ENCODE measurements at places on chromosomes 5 and 9.

DNA sequence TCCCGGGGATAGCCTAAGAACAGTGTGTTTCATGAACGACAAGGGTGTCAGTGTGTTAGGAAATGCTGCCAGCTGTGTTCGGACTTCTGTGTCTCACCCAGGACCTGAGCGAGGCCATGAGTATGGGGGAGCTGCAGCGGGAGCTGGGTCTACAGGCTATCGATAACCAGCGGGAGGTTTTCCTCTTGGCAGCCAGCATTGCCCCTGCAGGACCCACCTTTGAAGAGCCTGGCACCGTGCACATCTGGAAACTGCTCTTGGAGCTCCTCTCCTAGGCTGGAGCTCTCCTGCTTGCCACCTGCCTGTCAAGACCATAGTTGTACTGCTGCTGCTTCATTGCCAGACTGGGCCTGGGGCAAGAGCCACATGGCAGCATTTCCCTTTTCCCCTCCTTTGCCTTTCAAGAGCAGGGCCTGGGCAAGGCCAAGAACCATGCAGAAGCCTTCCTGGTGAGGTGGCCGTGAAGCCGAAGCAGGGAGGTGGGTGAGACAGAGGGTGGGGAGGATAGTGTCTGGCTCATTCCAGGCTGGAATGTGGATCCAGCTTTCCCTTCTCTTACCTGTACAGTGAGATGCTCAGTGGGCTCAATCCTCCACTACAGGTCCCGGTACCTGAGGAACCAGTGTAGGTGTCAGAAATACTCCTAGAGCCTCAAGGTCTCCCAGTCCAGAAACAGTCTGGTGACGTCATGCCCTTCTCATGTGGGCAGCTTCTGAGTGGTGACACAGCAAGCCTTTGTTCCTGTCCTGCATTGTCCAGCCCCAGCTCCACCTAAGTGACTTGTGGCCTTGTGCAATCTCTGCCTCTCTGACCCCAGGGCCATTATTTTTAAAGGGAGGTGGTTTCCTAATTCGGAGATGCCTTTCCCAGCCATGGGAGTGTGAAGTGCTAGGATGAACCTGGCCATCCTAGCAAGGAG is 6.6 kb downstream of the ARL10 start:
- DNase-seq, result no peak

GRCh38 chr9:126690431-126691051 is 76.8 kb downstream of the LMX1B start:
- DNase-seq, result no peak

GRCh38 chr5:77418601-77419581 is 73.2 kb downstream of the WDR41 start:
- DNase-seq, result no peak

DNA sequence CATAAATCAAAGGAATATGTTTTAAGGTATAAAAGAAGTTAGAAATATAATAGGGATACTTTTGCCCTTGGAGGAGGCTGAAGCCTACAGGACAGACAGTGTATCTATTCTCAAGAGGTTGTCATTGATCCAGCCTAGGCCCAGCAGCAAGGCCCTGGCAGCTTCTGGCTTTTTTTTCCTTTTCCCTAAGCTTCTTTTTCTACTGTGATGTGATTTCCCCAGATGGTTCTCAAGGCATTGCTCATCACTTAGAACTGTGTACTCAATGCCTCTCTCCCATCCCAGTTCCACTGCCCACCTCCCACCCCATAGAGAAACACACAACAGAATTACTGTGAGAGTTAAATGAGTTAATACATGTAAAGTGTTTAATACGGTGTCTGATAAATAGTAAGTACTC is 88.6 kb downstream of the SLC44A1 start:
- DNase-seq, result no peak

DNA sequence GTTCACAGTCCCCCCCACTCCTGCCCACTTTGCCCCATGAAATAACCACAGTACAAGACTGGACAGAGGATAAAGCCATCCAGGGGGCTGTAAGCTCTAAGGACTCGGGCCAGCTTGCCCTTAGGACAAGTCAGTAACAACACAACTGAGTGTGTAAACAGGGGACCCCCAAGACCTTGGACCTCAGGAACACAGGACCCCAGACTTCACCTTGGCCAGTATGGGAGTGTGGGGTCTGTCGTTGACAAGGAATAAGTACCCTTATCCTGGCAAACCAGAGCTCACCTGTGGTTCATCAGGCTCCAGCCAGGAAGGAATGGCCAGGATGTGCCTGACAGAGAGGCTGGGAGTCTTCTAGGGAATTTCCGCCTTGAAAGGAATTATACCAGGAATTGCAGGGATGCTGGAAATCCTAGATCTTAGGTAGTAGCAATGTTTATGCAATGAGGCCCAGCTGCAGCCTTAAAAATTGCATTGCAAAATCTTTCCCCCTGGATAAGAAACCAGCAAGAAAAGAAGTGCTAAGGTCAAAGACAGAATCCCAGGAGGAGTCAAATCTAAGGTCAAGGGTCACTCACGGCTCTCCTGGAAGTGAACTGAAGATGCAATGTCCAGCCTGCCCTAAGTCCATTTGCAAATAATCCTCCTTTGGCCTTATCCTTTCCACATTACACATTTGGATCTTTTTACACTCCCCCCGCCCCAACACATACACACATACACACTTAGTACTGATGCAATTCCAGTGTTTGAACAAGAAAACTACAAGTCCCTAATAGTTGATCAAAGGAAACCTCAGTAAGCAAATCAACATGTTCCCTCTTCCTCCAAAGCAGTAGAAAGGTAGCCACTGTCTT is 27.3 kb upstream of the TDRD7 start:
- no peak for DNase-seq

GRCh38 chr5:125408448-125409233 is 662.2 kb upstream of the ZNF608 start:
- DNase-seq, result peak; percentile 46

DNA sequence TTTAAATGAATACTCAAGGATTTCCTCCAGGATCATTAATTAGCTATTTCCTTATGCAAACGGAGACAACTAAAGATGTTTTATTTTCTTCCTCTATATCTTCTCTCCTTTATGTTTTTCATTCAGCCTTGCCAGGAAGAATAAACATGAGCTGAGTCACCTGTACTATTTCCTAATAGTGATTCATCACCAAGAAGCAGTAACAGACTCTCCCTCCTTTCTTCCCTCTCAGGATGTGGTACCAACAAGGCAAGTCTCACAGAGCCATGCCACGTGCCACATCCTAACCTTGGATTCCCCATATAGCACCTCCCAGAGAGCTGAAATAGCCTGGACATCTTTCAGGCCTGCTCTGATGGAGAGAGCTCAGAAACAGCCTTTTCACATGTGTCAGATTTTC is 758.6 kb upstream of the DMAC1 start:
- DNase-seq, result no peak

DNA sequence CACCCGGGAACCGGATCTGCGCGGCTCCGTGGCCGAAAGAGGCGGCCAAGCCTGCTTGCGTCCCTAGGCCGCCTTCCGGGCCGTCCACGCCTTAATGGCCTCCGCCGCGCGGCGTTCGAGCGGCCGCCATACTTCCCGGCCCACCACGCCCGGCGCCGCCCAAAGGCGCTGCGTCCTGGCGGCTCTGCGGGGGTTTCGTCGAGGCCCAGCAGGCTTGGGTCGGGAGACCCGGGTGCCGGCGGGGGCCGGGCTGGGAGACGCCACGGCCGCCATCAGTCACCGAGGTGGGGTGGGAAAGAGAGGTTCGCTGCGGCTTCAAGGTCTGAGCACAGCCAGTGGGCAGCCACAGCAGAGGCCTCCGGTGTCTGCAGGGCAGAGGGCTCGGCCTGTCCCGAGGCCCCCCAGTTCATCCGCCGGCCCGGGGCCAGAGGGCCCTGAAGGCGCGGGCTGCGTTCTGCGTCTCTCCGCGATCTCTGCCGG is 545.8 kb upstream of the CDH10 start:
- DNase-seq, result no peak

DNA sequence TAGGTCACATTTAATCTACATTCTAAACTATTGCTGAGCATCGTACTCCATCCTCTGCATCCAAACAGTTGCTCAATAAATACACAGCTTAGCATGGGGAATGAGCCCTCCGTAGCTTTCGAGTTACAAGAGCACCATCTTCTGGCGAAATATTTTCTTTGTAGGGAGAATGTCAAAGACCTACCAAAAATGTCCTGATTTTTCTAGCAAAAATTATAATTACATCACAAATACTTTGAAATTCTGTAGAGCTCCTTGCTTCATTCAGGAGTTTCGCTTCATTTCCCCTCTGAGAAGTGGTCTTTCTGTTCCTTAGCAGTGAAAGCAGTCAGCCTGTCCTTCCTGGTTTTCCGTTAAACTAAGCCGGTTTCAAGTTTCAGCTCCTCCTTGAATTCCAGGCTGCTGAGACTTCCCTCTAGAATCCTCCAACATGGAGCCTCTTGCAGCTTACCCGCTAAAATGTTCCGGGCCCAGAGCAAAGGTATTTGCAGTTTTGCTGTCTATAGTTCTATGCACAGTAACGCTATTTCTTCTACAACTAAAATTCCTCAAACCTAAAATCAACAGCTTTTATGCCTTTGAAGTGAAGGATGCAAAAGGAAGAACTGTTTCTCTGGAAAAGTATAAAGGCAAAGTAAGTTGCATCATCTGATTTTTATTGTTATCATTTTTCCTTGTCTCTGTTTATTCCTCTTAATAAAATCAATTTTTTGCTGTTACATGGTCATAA is at the start of gene GPX8:
Gene GPX8 (plus strand): TSS at position 409 of the 730 bp plus-strand sequence. CDS start 22 bp downstream, at position 431.
- peak; percentile 82 for DNase-seq

- DNase-seq, result no peak
These were observed 177.9 kb downstream of the C9orf152 start for GRCh38 chr9:110029956-110030480.

DNA sequence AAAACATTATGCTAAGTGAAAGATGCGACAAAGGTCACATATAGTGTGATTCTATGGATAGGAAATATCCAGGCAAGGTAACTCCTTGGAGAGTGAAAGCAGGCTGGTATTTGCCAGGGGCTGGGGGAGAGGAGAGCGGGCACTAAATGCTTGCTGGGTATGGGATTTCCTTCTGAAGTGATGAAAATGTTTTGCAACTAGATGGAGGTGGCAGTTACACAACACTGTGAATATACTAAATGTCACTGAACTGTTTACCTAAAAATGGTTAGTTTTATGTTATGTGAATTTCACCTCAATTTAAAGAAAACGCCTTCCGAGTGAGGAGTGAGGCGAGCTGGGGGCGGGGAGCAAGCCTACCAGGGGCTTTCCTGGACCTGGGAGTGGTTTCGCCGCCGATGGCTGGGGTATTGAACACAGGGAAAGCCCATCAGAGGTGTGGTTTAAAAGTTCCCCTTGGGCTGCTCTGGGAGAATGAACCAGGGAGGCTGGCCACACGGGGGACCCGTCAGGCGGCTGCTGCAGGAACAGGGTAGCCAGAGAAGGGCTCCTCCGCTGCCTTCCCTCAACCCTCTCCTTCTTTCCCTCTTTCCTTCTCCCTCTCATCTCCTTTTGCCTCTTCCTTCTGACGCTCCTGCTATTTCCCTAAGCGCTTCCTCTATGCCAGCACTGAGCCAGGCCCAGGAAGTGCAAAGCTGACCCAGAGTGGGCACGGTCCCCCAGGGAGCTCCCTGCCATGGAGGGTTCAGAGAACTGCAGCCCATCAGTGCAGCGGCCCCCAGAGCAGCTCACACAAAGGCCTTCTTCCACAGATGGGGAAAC is 4.9 kb downstream of the AKNA start:
- no peak for DNase-seq

GRCh38 chr5:64295101-64295500 is 129.5 kb downstream of the RNF180 start:
- no peak for DNase-seq

GRCh38 chr5:52682492-52682891 is 105.2 kb upstream of the ITGA1 start:
- DNase-seq, result no peak

DNA sequence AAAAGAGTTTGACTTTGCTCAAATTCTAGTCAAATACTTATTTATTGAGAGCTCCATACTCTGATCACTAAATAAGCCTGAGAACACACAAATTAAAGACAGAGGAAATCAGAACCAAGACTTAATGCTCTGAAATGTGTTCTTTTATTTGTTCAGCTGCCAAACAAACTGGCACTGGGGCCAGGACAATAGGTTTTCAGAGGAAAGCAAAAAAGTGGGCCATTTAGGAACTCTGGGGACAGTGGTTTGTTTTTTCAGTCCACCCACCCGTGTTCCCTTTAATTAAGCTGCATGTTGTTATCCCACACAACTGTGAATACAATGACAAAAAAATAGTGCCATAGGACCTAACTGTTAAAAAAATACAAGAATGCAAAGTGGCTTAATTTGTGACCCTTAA is 95.4 kb upstream of the RETREG1 start:
- no peak for DNase-seq

GRCh38 chr5:134110382-134110781 is 4.1 kb upstream of the TCF7 start:
- no peak for DNase-seq

DNA sequence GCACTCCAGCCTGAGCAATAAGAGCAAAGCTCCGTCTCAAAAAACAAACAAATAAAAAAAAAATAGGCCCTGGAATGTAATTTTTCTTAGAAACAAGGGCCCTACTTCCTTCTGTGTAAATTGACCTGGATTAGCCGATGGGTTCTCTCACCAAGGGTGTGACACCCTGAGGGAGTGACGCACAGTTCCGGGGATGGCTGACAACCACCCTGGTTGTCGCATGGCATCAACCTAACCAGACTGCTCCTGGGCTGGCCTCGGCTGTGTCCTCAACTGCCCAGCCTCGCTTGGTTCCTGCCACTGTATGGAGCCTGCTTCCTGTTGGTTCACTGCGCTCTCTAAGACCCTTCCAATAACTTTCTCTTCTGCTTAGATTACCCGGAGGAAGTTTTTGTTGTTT is 51.2 kb upstream of the SPATA31D4 start:
- no peak for DNase-seq

DNA sequence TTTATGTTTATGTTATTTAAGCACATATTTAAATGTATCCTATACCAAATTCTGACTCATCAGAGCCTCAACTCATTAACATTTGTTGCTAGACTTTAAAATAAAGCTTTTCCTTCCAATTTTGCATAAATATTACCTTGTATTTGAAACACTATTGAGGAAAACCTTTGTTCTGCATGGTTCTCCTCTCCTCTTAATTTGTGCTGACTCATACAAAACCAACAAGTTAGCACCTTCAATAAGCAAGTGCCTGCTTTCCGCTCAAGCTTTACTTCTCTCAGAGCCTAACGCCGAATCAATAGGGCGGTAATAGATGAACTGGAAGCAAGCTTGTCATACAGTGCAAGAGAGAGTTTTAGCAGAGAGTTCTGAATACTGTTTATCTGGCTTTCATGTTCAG is 7.9 kb downstream of the AMACR start:
- DNase-seq, result no peak

DNA sequence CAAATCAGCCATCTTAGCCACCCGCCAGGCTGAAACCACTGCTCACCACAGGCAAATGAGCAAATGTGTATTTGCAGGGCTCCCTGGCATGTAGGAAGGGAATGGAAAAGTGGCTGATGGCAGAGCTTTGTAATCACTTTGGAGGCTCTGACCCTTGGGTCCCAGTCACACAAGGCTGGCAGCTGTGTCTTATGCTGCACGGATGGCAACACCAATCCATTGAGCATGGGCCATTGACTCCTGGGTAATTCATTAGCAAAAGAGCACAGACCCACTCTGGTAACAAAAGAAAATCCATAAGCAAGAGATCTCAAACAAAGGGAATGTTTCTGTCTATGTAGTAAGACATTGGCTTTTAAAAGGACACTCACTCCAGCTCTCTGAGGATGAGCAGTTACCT is 57.6 kb downstream of the SPOCK1 start:
- no peak for DNase-seq
